ENCODE measurements at places on chromosomes 13 and 19.
A peak's percentile ranks its signal among the peaks of the same experiment; 100 is the strongest.

DNA sequence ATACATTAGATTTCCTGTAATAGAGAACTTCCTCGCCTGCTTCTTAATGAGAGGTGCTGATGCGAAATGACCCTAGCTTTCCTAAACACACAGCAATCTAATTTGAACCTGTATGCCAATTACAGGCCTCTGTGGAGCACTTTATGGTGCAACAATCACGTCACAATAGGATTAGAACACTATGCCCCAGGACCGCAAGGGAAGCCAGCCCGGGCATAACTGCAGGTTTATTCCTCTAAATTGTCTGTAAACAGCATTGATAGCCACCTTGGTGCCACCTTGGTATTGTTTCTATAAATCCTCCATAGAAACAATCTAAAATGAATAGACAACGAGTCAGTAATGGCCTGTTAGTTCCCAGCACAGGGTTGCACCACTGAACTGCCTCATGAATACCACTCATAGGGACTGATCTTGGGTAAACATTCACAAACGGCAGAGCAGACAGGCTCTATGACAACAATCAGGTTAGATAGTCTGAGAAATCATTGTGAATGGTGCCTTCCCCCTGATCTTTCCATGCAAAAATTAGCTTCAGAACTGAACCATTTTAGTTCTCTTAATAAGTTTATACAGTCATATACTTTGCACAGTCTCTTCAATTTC lies 182.5 kb upstream of the OBI1 start:
- no peak for DNase-seq

- peak; percentile 76 for DNase-seq
These were observed 9.8 kb upstream of the DPF1 start for GRCh38 chr19:38233740-38234251.

GRCh38 chr19:8323781-8324185 lies 2.5 kb downstream of the RPS28 start:
- DNase-seq: no peak

GRCh38 chr19:49664171-49665035 lies 1.3 kb downstream of the IRF3 start:
- DNase-seq: peak; percentile 93

GRCh38 chr19:47490847-47491246 lies 6.8 kb upstream of the KPTN start:
- DNase-seq: no peak

- DNase-seq: no peak
These were observed 34.5 kb upstream of the FAM216B start for GRCh38 chr13:42746866-42747265.

DNA sequence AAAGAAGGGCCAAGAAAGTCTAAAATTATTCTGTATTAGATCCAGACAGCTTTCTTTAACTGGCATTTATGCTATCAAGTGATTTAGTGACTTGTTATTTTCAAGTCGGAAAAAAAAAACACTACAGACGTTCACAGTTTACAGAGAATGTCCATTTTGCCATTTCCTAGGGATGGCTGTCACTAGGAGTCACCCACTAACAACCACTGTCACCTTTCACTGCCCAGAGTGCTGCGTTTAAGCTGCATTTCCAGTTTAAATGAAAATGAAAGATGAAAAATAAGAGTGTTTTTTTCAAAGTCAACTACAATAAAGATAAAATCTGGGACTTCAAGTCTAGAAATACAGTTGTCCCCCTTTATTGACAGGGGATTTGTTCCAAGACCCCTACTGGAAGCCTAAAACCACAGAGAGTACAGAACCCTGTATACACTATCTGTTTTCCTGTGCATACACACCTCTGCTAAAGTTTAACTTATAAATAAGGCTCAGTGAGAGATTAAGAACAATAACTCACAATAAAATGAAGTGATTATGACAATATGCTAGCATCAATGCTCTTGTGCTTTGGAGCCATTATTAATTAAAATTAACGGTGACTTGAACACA lies 112.5 kb downstream of the SACS start:
- no peak for DNase-seq
